Fibroblast of skin of right quadriceps (primary cell): ENCODE measurements at places on chromosomes 12 and 14.

GRCh38 chr12:28320353-28320752 lies 130.1 kb downstream of the CCDC91 start:
- DNase-seq: no peak

- no peak for DNase-seq
These were observed 18.5 kb downstream of the CD163 start for GRCh38 chr12:7485095-7485494.

DNA sequence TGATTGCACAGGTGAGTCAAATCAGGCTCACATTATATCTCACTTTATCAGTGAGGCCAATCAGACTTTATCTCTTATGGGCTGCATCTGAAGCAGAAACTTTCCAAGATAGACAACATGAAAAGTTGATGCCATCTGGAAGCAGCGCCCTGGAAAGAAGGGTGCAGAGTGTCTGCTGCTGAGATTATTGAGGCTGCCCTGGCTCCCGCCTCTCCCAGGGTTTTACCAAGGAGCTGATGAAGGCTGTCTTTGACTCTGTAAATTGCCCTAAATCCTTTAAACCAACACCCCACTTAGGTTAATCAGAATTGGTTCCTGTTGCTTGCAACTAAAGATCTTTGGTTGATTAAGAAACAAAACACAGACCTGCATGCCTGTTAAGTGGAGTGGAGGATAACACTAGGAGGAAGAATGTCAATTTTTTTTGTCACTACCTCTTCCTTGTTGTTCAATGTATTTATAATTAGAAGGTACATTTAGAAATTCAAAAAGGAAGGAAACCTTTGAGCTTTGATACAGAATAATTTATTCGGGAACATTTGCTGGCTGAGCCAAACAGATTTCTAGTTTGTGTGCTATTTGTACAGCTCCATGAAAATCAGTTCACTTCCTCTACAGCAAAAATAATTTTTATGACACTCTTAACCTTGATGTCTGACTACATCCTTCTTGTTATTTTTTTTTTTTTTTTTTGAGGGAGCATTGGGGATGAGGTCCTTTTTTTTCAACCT lies 104.1 kb downstream of the VEZT start:
- DNase-seq: no peak

DNA sequence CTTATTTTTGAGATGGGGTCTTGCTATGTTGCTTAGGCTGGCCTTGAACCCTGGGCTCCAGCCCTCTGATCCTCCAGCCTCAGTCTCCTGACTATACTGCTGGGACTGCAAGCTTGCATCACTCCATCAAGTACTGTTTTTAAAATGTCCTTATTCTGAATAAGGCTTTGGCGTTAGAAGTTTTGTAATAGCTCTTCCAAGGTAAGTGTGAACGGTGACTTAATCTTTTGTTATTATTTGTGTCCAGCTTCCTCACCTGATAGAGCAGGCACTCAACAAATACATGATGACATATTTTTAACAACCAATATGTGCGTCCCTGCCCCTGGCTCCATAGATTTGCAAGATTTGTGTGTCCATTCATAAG lies 1.4 kb downstream of the C1RL start:
- no peak for DNase-seq

DNA sequence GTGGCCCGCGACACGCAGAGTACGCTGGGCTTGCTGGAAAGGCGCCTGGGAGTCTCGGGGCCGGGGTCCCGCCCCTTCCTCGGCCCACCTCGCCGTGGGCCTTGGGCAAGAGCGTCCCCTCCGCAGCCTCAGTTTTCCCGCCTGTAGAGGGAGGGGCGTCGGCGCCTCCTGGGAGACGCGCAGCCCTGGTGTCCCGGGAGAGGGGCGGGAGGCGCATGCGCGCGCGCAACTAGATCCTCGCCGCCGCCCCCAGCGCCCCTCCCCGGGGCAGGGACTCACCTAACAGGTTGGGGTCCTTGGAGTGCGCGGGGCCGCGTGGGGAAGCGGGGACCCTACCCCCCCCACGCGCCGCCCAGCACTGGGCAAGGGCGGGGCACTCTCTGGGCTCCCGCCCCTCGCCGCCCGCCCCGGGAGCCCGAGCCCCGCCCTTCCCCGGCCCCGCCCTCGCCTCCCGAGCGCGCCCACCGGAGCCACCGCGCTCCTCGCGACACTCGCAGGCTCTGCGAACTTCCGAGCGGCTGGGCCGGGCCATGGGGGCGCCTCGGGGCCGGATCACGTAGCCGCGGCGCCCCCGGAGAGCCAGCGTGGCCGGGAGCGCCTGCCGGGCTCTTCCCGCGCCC lies at the start of gene KIF26A:
Gene KIF26A (plus strand): TSS at position 490 of the 620 bp plus-strand sequence. CDS start 136 bp downstream, outside the sequence.
- peak; percentile 53 for DNase-seq

- DNase-seq: no peak
These were observed 7.2 kb downstream of the CPNE8 start for GRCh38 chr12:38898001-38898684.

DNA sequence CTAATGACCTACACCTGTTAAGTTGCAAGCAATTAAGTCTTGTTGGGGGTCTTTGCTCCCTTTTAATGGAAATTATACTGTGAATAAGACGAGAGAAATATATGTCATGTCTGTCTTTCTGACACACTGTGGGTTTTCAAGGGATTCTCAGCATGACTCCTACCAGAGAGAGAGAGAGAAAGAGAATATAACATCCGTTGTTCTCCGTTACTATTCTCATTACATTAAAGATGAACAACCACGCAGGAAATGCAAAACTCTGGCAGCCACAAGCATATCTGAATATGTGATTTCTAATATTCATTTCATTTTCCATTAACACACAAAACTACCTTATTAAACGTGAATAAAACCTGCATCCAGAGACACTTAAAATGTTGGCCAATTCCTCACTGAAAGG lies 67.3 kb upstream of the EGLN3 start:
- no peak for DNase-seq

GRCh38 chr14:90543876-90544275 lies 147.0 kb downstream of the CALM1 start:
- no peak for DNase-seq

DNA sequence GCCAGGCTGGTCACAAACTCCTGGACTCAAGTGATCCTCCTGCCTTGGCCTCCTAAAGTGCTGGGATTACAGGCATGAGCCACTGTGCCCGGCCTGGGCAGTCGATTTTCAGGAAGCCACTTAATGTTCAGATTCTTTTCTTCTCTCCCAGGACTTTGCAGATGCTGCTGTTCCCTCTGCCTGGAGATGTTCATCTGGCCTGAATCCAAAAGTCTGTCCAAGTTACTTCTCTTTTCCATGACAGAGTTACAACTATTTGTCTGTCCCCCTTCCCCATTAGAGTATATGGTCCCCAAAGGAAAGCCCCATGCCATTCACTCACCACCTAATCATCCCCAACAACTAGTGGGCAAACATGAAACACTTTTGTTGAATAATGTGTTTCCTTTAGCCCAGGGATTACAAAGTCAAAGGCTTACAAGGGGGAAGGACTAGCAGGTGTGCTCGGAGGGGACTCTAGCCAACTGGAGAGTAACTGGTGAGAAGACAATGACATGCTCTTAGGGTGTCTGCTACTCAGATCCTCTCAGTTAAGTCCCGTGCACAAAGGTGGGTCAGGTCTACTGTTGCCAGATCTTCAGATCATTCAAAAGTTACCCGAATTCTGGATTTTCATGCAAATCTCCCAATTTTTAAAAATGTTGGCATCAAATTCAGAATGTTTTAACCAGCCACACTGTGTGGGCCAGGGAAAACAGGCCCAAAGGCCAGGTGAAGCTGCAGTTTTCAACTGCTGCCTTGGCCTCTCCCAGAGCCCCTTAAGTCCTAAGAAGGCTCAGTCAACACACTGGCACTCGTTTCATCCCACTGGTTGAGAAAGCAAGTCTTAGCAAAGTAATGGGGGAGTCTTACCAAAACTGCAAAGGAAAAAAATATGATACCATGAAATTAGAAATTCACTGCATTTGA lies 29.6 kb downstream of the NUDT4 start:
- no peak for DNase-seq

DNA sequence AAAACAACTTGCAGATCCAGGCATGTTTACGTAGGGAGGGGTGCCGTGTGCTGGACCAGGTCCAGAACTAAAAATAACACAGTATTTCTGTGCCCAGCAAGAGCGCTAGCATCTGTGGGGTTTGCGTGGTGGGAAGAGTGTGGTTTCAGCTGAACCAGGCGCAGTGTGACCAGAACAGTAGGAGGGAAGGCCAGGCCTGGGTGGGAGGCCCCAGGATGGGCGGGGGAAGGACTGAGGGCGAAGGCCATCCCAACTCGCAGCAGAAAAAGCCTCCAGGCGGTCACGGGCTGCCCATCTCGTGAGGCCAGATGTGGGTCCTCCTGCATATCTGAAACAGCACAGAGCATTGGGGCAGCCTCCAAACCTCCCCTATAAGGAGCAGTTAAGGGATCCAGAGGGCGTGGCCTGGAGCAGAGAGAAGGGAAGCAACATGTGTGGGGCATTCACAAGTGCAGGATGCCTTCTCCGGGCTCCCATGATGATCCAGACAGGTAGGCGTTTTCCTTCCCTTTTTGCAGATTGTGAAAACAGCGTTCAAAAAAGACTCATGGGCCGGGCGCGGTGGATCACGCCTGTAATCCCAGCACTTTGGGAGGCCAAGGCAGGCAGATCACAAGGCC lies 17.8 kb upstream of the CD9 start:
- peak; percentile 76 for DNase-seq

- no peak for DNase-seq
These were observed 130.5 kb downstream of the KIF26A start for GRCh38 chr14:104268725-104269436.

DNA sequence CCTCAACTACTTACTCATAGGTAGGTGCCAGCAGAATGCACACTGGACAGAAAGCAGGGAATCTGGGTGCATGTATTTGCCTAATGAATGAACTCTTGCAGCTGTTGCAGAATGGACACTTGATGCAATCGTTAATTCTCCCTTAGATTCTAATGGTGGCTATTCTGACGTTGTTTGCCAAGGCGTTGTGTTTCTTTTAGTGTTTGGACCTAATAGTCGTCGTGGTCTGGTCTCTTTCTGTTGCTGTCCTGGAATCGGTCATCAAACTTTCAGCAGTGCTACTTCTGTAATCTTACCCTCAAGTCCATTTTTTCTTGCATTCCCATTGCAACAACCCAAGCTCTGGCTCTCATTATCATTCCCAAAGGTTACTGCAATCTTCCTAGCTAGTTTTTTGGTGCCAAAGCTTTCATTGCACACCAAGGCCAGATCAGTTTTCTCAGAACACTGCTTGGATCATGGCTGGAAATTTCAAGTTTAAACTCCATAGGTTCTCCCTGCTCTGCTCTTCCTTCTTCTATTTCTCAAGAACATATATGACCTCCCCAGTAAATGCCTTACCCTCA lies 31.3 kb downstream of the BMP4 start:
- DNase-seq: peak; percentile 39

DNA sequence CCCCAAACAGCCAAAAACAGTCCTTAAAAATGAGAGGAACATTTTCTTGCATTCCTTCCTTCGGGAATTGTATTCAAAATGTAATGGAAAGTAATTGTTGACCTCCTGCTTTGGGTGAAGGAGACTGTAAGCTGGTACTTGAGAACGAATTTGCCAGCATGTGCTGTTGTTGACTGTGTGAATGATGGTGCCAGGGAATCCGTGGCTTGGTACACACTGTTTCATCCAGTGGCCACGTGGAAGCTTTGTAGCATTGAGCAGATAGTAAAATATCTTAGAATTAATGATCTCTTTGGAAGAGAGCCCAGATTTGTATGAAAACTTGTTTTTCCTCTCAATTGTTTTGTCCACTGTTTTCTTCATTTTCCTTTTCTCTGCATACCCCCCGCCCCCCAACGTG lies 1.7 kb downstream of the ASCL4 start:
- no peak for DNase-seq

- DNase-seq: peak; percentile 18
These were observed 43.8 kb downstream of the DDHD1 start for GRCh38 chr14:53109105-53110041.

GRCh38 chr14:40221428-40221827 lies 789.2 kb upstream of the FBXO33 start:
- no peak for DNase-seq

GRCh38 chr14:99003646-99004045 lies 268.4 kb downstream of the BCL11B start:
- no peak for DNase-seq

DNA sequence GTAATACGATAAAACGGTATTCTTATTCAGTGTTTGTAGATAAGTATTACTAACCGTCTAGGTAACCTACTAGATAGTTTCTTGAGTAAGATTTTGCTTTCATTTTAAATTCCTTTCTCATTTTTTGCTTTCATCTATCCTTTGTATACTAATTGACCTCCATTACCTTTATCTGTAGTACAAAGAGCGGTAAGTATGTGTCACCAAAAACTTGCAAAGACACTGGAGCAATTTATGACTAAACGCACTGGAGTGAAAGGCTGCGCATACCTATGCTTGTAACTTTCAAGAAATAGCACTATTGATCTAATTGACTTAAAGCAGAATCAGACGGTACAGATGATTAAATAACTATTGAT lies 1.7 kb downstream of the ARHGAP5 start:
- DNase-seq: peak; percentile 9

DNA sequence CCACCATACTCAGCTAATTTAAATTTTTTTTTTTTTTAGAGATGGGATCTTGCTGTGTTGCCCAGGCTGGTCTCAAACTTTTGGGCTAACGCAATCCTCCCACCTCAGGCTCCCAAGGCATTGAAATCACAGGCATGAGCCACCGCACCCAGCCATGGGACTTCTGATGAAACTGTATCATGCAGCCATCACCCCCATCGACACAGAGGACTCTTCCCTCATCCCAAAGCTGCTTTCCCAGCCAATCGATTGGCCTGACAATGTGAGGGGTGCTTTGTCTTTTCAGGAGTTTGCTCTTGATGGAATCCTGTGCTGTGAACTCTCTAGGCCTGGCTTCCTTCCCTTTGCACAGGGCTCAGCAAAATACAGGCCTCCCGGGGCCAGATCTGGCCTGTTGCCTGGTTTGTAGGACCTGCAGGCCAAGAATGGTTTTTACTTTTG lies 59.6 kb upstream of the NCOR2 start:
- peak; percentile 55 for DNase-seq
